ENCODE measurements at places on chromosomes 3 and 15.

GRCh38 chr3:122932251-122932967, 95.2 kb downstream of the SEMA5B start:
- DNase-seq = no peak

DNA sequence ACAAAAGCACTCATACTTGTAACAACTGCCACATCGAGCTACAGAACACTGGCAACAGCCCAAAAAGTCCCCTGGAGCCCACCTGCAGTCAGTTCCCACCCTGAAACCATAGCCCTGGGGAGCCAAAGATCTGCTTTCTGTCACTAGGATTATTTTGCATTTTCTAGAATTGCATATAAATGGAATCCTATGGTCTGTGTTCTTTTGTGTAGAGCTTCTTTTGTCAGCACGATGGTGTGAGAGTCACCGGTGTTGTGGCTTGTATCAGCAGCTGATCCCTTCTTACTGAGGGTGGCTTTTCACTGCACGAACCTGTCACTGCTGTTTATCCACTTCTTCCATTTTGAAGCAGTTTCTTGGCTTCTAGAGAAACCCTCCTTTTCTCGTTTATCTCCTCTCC, 60.1 kb upstream of the PRR23E start:
- no peak for DNase-seq

GRCh38 chr3:107588217-107588616, 65.5 kb downstream of the BBX start:
- no peak for DNase-seq

DNA sequence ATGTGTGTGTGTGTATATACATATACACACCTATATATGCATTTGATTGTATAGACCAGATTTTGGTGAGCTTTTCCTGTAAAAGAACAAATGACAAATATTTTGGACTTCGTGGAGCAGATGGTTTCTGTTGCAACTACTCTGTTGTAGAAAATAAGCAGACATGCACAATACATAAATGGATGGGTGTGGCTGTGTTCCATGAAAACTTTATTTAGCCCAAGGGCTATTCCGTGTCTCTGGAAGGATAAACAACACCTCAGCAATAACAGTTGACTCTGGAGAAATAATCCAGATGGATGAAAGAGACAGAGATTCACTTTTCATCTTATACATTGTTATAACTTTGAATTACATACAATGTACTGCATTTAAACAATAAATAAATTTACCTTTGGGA, 441.4 kb downstream of the CNTN3 start:
- no peak for DNase-seq

- no peak for DNase-seq
These were observed 3.7 kb upstream of the WDR82 start for GRCh38 chr3:52281981-52282801.

DNA sequence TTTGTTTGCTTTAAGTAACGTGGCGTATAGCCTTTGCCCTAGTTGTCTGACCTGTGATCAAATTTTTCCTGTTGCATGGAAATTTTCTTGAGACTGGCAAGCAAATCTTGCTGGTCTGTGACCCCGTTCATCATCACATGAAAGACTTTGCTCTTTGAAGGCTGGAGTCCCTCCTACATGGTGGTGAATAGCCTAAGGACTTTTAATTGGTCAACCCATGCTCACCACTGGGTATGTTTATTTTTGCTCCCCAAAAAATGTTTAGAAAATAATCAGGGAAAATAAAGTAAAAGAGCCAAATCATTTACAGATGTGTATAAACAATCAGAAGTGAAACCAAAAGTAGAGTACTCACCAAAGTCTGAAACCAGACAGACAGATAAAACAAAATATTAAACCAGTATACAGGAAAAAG, 1075.3 kb upstream of the ALCAM start:
- DNase-seq = no peak

DNA sequence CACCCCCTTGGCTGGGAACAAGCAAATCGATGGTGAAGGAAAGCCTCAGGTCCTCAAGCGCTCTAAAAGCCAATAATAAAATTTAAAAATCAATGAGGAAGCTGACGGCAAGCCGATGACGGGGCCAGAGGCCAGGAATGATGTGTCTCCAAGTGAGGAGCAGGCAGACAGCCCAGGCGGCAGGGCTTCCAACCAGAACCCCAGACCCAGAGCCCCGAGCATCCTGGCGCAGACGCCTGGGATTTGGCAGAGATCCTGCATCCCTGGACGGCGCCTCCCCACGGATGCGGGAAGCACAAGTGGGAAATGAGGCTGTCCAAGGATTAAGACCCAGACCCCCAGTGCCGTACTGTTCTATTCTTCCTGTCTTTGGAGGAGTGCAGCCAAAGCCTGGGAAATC, 123.0 kb upstream of the PROK2 start:
- DNase-seq = no peak

DNA sequence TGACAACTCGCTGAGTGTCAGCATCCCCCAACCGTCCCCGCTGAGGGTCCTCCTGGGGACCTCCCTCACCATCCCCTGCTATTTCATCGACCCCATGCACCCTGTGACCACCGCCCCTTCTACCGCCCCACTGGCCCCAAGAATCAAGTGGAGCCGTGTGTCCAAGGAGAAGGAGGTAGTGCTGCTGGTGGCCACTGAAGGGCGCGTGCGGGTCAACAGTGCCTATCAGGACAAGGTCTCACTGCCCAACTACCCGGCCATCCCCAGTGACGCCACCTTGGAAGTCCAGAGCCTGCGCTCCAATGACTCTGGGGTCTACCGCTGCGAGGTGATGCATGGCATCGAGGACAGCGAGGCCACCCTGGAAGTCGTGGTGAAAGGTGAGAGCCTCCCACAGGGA, 35.4 kb downstream of the ACAN start:
- DNase-seq = no peak

DNA sequence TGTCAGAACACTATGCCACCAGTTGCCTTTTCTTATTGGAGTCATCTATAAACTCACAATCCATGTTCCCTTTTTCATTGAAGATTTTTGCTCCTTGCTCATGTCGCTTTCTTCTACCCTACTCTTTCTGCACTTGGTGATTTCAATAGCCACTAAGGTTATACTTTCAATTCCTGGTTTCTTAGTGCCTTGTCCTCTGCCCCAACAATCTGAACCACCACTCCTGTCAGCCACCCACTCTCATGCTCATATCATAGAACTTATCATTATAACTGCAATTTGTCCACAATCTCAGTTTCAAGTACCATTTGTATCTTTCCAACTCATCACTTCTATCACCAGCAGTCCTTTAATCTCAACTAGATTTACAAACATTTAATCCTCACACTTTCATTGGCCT, 10.0 kb upstream of the GRAMD1C start:
- no peak for DNase-seq

GRCh38 chr15:90580541-90580940, 50.8 kb downstream of the CRTC3 start:
- DNase-seq = no peak

DNA sequence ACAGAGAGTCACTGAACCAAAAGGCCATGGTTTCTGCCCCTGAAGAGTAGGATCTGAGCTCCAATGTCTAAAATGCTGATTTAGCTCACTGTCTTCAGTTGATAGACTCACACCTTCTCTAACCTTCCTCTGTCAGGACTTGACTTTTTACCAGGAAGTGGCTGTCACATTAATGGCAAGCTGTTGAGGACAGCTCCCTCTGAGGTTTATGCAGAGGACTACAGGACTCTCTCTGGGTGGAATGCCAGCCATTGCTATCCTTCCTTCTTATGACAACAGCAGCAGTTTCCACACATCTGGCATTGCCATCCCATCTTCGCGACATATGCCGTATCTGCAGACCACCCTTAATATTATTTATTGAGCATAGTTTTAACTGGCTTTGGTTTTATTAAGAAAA, 103.8 kb upstream of the PRICKLE2 start:
- no peak for DNase-seq

- no peak for DNase-seq
These were observed 109.1 kb downstream of the OPA1 start for GRCh38 chr3:193701953-193702635.

- DNase-seq = peak; percentile 78
These were observed 35.8 kb downstream of the MGLL start for GRCh38 chr3:127786353-127787070.

DNA sequence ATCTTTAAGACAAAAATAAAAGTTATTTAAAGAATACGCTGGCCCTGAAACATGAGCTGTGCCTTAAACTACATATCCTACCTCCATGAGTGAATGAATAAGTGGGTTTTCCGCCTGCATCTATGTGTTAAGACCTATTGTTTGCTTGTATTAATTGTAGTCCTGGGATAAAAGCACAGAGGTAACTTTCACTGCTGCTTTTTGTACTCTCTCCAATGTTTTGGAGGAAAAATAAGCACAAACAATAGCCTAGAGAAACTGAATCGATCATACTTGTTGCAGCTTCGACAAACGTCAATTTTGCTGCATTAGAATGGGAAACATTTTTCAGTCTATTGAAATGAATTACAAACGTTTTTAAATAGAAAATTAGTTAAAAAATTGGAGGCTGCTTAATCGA, 1.3 kb upstream of the CTNNB1 start:
- no peak for DNase-seq

- DNase-seq = no peak
These were observed 20.5 kb upstream of the LIMD1 start for GRCh38 chr3:45574067-45574494.

- no peak for DNase-seq
These were observed 48.5 kb downstream of the CMTM6 start for GRCh38 chr3:32454111-32454510.

- no peak for DNase-seq
These were observed 92.2 kb downstream of the NFKBIZ start for GRCh38 chr3:101941318-101942040.

- no peak for DNase-seq
These were observed 177.5 kb upstream of the ICE2 start for GRCh38 chr15:60656481-60656880.

- no peak for DNase-seq
These were observed 27.8 kb downstream of the GAP43 start for GRCh38 chr3:115651087-115651486.

DNA sequence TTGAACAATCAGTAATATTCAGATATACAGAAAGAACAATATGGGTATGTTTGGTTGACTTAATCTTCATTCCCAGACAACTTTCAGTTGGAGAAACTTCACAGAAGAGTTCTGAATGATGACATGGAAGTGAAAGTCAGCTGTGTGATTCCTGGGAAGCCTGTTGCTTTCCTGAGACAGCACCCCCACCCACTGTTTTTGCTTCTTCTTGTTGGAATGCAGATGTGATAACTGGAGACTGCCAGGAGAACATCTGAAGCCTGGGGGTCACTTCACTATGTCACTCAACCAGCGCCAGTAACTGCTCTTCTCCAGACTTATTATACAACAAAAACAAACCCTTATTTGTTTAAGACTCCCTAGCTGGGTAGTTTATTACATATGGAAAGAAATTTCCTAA, 599.4 kb downstream of the ZIC1 start:
- DNase-seq = no peak

GRCh38 chr3:80232760-80233159, 465.0 kb upstream of the ROBO1 start:
- no peak for DNase-seq

DNA sequence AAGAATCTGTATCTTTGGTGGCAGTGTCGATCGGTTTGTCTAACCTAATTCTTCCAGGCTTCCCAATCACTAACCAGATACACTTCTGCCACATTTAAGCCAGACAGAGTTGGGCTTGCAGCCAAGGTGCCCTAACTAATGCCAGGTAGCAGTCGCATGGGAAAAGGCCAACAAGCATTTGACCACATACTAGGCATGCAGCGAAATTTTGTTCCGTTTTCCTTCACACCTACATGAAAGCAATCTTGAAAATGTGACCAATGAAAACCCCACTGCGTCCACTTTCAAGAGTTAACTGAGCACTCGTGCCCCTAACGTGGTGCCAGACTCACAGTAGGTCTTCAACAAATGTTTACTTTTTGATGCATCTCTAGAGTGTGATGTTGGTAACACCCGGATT, 192.2 kb upstream of the TPM1 start:
- DNase-seq = no peak

GRCh38 chr3:52934630-52935530, 37.5 kb upstream of the STIMATE start:
- DNase-seq = no peak

GRCh38 chr15:31261266-31262142, 65.1 kb upstream of the KLF13 start:
- DNase-seq = no peak

- DNase-seq = no peak
These were observed 131.1 kb downstream of the NUP210 start for GRCh38 chr3:13288732-13289718.

GRCh38 chr3:47362701-47363100, 18.1 kb upstream of the PTPN23 start:
- DNase-seq = no peak

GRCh38 chr15:34154725-34155204, 52.9 kb downstream of the PGBD4 start:
- no peak for DNase-seq

DNA sequence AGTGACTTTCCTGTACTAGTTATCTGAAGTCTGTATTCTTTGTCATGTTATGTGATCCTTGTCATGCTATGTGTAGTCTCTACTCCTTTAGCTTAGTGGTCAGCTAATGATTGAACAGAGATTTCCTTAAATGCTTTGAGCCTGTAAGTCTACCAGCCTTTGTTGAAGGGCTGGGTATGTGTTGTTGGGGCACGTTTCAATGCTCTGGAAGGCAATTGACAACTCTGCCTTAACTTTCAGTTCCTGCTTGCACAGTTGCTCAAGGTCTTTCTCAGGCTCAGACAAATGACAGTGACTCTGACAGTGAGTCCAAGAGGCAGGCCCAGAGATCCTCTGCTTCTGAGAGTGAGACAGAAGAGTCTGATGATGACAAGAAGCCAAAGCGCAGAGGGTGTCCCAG, 89.3 kb downstream of the CHD2 start:
- no peak for DNase-seq

GRCh38 chr3:161406594-161407555, 35.6 kb upstream of the SPTSSB start:
- no peak for DNase-seq

- no peak for DNase-seq
These were observed 57.2 kb downstream of the EPHB3 start for GRCh38 chr3:184618811-184619210.

- DNase-seq = no peak
These were observed 5.9 kb upstream of the CTXN2 start for GRCh38 chr15:48185529-48185928.

- DNase-seq = no peak
These were observed 369.2 kb downstream of the NSUN3 start for GRCh38 chr3:94431876-94432570.

GRCh38 chr3:192570821-192571791, 156.2 kb downstream of the FGF12 start:
- DNase-seq = peak; percentile 74

DNA sequence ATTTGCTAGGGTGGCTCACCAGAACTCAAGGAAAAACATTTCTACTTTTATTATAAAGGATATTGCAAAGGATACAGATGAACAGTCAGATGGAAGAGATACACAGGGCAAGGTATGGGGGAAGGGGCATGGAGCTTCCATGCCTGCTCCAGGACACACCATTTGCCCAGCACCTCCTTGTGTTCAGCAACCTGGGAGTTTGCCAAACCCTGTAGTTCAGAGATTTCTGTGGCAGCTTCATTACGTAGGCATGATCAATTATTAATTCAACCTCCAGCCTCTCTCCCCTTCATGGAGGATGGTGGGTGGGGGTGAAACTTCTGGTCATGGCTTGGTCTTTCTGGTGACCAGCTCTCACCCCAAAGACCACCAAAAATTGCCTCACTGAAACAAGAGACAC, 353.9 kb upstream of the THBS1 start:
- no peak for DNase-seq

Data from right atrium auricular region (tissue), 2 donors.